ENCODE measurements at places on chromosomes 4 and X.

DNA sequence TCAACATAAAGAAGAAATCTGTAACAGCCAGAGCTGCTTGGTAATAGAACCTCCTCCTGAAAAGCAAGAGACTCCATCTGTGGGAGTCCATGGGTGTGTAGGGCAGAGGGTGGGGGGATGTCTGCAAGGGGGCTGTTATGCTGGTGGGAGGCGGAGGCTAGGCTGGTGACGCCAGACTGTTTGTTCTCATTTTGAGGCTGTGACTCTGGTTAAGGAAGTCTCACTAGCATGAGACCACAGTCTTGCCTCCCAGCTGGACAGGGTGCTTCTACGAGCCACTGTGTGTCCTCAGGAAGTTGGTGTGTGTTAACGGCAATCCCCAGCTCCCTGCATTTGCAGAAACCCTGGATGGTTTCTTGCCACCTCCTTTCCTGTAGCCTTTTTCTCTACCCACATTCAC is 79.8 kb downstream of the NSUN7 start:
- no peak for DNase-seq

DNA sequence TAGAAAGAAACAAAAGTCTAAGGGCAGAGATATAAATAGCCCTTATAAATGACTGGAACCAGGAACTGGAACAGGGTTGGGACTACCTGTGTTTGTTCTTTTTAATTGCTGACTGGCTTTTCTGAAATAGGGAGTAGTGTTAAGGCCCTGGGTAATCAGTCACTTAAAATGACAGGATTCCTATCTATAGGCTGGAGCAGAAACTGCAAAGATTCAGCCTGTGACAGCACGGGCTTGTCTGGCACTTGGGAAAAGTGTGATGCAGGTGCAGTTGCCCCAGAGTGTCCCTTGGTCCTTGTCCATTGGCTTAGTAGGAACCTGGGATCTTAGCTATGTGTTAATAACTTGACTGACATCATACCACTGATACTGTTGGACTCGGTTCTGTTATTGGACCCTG is 14.7 kb upstream of the PLAC8 start:
- DNase-seq = no peak

DNA sequence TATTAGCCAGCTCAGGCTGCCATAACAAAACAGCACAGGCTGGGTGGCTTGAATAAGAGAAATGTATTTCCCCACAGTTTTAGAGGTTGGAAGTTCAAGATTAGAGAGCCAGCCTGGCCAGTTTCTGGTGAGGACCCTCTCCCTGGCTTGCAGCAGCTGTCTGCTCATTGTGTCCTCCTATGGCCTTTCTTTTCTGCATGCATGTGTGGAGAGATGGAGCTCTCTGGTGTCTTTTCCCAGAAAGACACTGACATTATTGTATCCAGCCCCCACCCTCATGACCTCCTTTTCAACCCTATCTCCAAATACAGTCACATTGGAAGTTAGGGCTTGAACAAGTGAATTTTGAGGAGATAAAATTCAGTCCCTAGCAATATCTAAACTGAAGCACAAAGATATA is 263.8 kb upstream of the PABPC4L start:
- no peak for DNase-seq

DNA sequence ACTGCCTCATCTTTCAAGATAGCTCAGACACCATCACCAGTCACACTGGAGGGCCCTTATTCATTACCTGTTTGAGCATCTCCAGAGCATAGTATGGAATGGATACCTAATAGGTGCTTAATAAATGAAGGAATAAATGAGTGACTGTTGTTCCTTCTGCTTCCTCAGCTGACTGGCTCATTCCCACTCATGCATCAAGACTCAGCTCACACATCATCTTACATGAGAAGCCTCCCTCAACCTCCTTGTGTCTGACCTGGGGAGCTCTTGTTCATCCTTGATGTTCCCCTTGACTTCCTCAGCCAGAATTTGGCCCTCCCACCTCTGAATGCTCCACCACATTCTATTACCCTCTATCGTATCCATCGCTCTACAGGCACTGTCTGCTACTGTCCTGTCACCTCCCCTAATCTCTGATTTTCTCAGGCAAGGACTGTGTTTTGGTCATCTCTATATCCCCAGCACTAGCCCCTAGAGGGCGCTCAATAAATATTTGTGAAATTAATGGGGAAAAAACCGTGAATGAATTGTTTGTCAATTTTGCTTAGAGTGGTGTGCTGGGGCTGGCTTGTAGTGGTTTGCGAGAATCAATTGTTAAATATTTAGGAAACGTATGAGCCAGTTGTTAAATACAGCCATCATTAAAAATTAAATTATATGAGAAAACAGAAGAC is 88.3 kb downstream of the NHSL2 start:
- DNase-seq = peak; percentile 25

- no peak for DNase-seq
Measured at GRCh38 chrX:25143596-25143995, 127.8 kb upstream of the ARX start.

DNA sequence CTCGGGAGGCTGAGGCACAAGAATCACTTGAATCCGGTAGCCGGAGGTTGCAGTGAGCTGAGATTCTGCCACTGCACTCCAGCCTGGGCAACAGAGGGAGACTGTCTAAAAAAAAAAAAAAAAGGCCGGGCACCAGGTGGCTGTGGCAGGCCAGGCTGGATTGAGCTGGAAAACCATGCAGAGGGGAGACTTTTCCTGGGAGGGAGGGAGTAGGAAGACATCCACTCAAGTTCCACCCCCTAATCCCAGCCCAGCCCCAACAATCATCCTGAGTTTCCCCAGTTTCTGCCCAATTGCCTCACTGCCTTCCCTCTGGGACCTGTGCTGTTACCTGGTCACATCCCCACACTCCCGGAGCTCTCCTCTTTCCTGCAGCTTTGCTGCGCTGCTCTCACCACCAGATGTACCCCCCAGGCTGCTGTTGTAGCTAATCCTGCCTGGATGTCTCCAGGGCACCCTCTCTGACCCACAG is 9.0 kb upstream of the TSPYL2 start:
- no peak for DNase-seq

DNA sequence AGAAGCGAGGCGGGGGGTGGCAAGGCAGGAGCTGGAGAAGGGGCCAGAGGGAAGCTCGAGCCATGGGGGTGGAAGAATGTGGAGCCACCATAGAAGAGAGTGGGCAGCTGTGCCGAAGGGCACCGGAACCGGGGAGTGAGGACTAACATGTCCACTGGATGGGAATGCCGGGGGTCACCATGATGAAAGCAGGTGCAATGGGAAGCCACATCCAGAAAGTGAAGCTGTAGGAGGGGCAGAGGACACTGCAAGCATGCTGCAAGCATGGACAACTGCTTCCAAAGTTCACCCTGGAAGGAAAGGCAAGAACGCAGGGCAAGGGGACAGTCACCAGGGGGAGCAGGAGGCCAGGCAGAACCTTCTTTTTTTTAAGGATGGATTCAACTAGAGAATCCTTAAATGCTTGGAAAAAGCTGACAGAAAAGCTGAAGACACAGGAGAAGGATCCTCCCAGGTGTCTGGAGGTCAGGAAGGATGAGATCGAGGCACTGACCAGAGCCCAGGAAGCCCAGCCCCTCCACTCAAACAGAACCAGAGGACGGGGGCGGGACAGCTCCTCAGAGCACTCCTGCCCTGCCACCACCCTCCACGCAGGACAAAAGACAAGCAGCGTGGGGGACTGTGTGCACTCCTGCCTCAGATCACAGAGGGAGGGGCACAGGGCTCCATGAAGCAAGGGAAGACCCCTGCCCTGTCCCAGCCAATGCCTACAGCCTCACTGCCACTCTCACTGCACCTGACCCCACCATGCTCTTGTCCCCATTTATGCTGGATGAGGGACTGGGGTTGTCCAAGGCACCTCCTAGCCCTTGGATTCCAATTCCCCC is 169.2 kb downstream of the AFAP1 start:
- no peak for DNase-seq
